ENCODE measurements at places on chromosomes 1 and 21. TPM values are rescaled to one million over a fixed set of nuclear protein-coding genes. Genes with fewer than 3 reads are reported as not detected.
A peak's percentile ranks its signal among the peaks of the same experiment; 100 is the strongest.

The TMEM9 gene
- polyA plus RNA-seq = 49.5 TPM

The FCRL6 gene
- polyA plus RNA-seq = 2.3 TPM

- no peak for DNase-seq
These were observed 11.8 kb upstream of the INPP5B start for GRCh38 chr1:37958690-37959089.

The ERICH3 gene
- polyA plus RNA-seq = 0.23 TPM

DNA sequence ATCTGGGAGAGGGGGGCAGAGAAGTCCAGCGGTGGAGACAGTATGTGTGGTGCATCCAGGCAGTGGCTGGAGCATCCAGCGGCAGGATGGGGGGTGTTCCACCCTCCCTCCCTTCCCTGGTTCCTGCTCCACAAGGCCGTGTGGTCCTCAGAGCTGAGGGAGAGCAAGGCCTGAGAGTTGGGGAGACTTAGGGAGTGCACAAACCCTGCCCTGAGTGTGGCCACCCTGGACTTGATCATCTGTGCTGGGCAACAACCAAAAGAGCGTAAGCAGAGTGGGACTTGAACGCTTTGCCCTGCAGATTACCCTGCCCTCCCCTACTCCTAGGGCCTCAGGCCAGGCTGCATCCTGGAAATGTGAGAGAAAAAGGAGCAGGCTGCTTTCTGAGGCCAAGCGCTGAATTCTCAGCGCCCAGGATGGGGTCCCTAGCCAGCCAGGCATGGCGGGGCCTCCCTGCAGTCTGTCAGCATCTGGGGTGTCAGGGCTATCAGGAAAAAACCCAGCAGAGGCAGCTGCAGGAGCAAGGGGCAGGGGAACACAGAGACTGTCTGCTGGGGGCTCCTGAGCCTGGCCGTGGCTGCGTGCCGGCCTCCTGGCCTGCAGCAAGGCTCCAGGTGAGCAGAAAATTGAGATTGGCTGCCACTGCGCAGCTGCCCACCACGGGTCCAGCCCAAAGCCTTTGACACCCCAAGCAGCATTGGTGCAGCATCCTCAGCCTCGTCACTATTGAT lies 266.2 kb downstream of the NPHP4 start:
- DNase-seq = no peak

The TMOD4 gene
- 0.15 TPM for polyA plus RNA-seq

- no peak for DNase-seq
These were observed 151.9 kb upstream of the CTTNBP2NL start for GRCh38 chr1:112244131-112244530.

- no peak for DNase-seq
These were observed 3.6 kb downstream of the OTUD3 start for GRCh38 chr1:19885821-19886220.

DNA sequence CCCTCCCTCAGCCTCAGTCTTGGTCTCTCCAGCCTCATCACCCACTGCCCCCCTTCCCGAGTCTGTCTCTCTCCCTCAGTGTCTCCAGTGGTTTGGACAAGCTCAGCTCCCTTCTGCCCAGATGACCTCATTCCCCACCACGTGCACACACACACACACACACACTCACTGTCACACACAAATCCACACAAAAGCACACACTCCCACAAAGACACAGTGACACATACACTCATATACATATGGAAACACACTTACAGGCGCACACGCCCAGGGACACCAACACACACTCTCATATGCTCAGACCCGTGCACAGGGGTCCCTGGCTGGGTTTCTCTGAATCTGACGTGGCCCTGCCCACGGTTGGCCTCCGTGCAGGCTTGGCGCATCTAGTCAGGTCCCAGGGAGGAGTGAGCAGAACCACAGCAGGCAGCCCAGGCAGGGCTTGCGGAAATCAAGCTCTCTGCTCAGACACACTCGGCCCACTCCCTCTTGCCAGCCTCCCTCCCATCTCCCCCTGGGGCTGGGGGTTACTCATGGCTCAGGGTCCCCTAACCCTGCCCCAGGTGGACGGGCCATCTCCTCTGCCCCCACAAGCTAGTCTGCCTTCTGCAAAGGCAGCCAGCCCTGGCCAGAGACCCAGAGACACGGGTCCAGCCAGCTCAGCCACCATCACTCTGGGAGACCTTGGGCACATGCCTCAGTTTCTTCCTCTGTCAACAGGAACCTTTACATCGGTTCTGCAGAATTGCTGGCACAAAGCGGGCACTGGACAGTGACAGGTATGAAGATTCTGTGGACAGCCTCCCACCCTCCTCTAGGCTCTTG lies 38.5 kb upstream of the FAM131C start:
- peak; percentile 72 for DNase-seq

The C1orf198 gene
- 34.0 TPM for polyA plus RNA-seq

DNA sequence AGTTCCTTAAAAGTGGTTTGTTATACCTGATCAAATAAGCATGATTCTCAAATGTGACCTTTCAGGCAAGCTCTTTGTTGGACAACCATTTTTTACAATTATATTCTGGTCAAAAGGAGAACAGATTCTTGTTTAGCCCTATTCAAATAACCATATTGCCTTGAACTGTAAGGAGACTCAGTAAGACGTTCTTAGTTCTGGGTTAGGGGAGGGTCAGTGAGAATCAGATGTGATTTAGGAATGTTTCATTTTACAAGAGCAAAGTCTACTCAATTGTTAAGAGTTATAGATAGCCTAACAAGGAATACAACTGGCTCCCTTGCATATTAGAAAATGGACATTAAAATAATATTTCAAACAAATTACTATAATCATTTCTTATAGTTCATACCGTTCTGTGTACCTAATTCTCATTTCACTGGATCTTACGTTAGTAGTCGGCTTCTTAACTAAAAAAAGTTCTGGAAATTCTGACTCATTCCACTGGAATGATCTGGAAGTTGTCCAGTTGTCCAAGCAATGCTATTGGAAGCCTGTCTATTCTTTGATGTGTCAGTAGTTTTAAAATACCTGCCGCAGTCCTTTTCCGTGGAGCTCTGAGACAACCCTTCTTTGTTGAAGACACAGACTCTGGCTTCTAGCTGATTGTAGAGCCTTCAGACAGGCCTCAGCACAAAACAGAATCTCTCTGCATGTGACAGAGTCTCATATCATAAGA lies 88.8 kb downstream of the MAST2 start:
- no peak for DNase-seq

The OR10X1 gene
- polyA plus RNA-seq = not detected

The C4BPA gene
- polyA plus RNA-seq = 1.8 TPM

- DNase-seq = peak; percentile 78
These were observed 49.3 kb upstream of the PSEN2 start for GRCh38 chr1:226820941-226821718.

The STYXL2 gene
- polyA plus RNA-seq = 0.08 TPM

The CTSS gene
- polyA plus RNA-seq = 9.6 TPM

GRCh38 chr1:246788895-246789338 lies 64.7 kb downstream of the SCCPDH start:
- peak; percentile 57 for DNase-seq
